ENCODE measurements at places on chromosomes 12 and 14.

GRCh38 chr12:120962532-120963020, 15.8 kb upstream of the HNF1A start:
- DNase-seq, result no peak

- no peak for DNase-seq
These were observed 23.2 kb upstream of the RIN3 start for GRCh38 chr14:92490239-92490959.

- DNase-seq, result no peak
These were observed 163.9 kb downstream of the RBM19 start for GRCh38 chr12:113802000-113802749.

DNA sequence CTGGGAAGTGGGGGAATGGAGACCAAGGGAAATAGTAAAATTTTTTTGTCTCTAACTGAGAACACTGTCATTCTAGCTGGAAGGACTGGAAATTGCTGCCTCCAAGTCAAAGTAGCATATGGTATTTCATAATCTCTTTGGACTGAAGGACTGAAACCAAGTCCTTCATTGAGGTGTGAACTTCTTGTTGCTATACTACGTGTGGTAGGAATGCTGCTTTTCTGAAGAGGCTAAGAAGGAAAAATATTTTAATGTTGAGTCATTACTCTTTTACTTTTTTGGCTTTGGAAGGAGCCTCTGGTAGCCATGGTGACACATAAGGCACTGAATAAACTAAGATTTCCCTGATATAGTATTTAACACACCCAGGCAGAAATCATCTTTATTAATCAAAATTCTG, 465.4 kb downstream of the NPAS3 start:
- DNase-seq, result no peak

DNA sequence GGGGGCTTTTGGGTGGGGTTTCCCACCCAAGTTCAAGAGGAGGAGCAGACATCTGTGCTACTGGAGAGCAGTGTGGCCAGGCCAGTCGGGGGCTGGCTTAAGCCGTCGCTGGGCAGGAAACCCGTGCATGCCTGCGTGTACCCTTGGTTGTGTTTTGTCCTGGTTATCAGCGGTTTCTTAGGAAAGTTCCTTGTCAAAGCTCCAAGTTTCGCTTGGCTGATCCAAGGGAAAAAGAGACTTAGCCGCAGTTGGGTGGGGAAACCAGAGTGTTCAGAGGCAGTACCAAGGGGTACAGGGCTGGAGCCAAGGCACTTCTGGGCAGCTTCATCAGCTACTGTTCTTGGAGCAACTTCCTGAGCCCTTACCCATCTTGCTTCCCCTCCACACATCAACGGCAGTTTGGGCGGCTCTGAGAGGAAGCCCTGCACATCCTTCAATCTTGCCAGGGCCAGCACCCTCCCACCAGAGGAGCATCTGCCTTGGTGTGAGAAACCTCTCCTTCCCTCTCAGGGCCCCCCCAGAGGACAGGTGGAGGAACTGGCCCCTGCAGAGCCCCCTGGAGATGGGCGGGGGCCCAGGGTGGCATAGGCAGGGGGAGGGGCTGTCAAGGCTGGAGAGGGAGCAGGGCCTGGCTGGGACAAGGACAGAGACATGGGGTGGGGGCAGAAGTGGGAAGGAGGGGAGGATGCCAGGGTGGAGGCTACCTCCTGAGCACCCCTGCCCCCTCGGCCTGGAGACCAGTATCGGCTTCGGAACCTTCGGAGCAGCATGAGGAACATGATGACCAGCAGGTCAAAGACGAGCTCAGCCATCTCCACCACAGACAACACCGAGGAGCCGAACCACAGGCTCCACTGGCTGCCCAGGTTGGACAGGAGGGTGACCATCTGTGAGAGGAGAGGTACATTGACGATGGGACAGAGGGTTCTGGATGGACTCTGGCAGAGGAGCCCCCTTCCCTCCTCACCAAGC, 5.8 kb upstream of the TNFRSF1A start:
- no peak for DNase-seq

DNA sequence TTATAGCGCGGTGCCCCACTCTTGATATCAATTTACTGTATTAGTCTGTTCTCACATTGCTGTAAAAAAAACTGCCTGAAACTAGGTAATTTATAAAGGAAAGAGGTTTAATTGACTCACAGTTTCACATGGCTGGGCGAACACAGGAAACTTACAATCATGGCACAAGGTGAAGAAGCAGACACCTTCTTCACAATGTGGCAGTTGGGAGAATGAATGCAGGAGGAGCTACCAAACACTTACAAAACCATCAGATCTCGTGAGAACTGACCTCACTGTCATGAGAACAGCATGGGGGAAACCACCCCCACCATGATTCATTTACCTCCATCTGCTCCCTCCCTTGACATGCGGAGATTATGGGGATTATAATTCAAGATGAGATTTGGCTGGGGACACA, 42.3 kb downstream of the FBXO34 start:
- DNase-seq, result no peak

DNA sequence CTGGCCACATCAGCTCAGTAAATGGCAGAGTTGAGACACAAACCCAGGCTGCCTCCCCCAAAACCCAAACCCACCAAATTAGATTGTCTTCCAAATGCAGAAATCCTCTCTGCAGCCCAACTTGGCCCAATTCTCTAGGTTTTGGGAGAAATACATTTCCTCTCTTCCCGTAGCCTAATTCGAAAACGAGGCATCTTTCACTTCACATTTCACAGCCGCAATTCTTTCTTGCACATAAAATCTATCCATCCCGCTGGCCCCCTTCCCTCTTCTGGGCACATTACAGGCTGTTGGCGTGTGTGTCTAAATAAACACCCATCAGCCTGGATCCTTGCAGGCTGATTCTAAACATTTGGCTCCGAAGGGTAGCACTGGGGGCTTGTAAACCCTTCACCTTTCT, 83.8 kb upstream of the VRK1 start:
- no peak for DNase-seq

DNA sequence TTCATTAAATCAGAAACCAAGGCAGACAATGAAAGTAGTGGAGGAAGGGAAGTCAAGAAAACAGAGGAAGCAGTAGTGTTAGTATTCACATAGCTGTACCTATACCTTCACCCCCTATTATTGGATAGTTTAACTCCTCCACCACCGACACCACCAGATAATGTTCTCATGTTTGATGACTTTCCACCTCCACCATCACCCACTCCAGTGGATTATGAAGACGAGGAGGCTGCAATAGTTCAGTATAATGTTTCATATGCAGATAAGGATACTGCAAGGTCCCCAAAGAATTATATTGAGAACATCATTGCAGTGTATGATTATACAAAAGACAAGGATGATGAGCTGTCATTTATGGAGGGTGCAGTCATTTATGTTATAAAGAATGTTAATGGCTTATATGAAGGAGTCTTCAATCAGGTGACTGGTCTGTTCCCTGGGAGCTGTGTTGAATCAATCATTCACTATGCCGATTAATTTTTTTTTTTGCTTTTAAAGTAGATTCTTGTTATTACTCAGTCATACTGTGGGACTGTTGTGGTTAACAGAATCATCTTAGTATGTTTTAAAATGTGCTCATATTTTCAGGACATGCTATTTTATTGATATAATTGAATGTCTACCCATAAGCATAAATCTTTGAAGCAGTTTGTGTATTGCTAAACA, 32.2 kb upstream of the KTN1 start:
- no peak for DNase-seq

DNA sequence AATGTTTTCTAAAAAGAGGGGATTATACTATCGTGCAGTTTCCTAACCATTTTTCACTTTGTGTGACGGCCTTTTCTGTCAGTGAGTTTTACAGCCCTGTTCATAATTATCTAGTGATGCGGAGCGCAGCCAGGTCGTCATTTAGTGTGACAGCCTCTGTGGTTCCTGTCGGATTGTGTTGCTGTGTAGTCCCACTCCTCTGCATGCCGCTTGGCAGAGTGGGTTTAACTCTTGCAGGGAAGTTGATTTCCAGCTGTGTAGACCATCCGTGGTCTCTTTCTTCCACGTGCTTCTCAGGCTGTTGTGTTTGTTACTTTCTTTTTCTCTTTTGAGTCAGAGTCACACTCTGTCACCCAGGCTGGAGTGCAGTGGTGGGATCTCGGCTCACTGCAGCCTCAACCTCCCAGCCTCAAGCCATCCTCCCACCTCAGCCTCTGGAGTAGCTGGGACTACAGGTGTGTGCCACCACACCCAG, 8.6 kb downstream of the RAN start:
- no peak for DNase-seq

DNA sequence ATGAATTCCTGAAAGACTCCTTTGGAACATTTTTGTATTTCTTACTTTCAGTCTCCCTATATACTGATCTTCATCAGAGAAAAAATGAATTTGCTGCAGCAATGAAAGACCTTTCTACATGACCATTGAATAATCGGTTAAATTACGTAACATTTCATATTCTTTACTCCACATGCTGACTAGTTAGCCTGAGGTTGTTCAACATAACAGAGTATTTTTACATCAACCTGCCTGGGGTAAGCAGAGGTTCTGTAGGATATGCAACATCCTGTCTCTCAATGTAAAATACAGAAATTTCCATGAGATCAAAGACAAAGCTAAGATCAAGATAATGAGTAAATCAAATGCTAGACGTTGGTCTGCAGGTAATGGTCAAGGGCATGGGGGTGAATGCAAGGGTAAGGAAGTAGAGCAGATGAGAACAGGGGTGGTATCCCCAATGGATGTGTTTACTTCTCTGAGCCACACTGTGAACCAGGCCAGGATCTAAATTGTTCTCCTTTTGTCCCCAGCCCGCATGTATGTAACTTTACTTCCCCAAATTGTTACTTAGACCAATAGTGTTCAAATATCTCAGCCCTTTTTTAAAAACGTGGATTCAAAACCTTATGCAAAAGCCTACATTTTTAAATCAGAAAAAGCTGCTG, 45.4 kb downstream of the DUSP6 start:
- DNase-seq, result no peak

- DNase-seq, result no peak
These were observed 9.9 kb downstream of the ITGB7 start for GRCh38 chr12:53197011-53197640.

- no peak for DNase-seq
These were observed 36.1 kb upstream of the BDKRB2 start for GRCh38 chr14:96168581-96168980.
